Globus pallidus (tissue), 1 donor: ENCODE measurements at places on chromosomes 2 and 18.

DNA sequence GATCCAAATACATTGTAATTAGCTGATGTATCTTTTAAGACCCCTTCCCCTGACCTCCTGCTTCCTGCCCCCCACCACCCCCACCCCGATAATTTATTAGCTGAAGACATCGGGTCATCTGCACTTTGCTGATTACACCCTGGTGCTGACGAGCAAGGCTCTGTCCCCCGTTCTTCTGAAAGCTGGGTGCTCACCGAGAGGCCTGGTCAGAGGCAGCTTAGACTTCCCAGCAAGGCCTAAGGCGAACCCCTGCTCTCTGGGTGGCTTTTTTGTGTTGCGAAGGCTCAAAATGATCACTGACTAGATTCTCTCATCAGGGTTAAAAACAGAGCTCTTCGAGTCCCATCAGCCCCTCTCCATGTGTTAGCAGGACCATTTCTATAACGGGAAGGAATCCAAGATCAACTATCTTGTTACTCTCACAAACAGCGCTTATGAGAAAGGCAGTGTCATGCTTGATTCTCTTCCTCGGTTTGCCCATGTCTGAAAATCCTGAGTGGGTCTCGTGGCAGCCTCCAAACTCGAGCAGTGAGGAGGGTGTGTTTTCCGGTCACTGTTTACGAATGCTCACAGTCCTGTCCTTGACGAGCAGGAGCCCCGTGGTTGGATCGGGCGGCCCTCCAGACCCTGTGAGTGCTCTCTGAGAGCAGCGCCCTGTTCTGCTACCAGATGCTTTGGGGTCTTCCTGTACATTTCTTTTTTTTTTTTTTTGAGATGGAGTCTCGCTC lies 201.6 kb downstream of the HDAC4 start:
- DNase-seq = no peak

DNA sequence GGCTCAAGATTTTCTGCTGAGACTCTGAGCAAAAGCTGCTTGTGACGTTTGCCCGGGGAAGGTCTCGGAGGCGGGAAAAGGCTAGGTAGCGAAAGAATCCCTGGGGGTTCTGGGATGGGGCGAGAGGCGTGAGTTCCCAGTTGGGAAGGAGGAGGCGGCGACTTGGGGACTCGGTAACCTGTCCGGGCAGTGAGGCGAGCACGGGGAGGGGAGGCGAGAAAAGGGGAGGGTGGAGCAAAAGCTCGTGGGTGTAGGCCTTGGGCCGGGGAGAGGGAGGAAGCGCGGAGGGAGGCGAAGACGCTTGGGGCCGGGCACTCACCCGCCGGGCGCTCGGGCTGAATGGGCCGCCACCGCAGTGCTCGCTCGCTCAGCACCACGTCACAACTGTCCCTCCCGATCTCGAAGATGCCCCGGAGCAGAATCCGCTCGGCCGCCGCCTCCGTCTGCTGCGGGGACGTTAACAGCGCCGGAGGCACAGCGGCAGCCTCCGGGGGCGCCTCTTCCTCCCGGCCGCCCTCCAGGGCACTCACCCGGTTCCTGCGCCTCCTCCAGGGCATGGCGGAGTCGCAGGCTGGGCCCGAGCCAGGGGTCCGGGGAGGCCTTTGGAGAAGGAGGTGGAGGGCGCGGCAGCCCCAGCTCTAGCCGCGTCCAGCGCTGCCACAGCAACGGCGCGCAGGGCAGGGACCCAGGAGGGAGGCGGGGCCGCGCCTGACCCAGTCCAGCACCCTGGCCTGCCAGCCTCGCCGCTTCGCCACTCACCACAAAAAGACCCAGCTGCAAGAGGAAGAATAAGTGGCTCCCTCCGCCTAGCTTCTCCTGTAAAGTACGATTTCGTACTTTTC lies at the start of gene CERKL:
Gene CERKL (minus strand): TSS at position 656 of the 842 bp plus-strand sequence. CDS start 99 bp downstream, at position 557.
- DNase-seq = peak; percentile 10

- DNase-seq = no peak
Measured at GRCh38 chr2:11127761-11128160, 27.5 kb upstream of the SLC66A3 start.

DNA sequence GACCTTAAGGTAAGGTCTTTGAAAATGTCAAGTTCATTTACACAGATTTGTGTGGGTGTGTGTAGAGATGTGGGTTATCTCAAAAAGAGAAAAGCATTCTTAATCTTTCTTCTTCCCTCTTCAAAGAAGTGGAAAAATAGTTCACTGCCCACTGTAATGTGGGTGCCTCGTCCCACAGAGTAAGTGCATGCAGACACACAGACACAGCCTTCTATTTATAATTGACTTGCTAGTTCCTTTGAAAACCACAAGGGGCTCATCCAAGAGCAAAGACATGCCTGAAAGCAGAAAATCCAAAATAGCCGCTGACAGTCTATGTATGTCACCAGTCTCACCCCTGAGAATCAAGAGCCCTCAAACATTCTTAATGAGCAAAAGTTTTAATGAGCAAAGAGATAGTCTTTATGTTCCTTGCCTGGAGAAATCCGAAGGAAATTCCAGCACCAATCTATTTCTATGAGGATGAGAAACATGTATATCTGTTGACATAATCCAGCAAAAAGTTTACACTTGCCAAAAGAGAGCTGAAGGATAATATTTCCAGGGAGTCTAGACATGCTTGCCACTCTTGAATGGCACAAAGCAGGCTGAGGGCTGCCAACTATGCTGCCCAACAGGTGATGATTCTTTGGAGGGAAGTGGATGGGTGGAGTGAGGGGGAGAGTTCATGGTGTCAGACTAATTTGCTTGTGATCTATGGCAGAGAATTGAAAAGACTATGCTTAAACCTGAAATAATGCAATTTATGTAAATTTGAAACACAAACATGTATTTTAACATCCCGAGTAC lies 93.9 kb downstream of the ACVR1 start:
- no peak for DNase-seq

- DNase-seq = no peak
Measured at GRCh38 chr2:206728277-206729199, 10.3 kb upstream of the DYTN start.

- no peak for DNase-seq
Measured at GRCh38 chr2:30272761-30273573, 41.6 kb downstream of the LBH start.

GRCh38 chr2:147197754-147198483 lies 646.9 kb upstream of the ACVR2A start:
- DNase-seq = no peak

- DNase-seq = no peak
Measured at GRCh38 chr2:168254158-168254935, 7.0 kb upstream of the STK39 start.

DNA sequence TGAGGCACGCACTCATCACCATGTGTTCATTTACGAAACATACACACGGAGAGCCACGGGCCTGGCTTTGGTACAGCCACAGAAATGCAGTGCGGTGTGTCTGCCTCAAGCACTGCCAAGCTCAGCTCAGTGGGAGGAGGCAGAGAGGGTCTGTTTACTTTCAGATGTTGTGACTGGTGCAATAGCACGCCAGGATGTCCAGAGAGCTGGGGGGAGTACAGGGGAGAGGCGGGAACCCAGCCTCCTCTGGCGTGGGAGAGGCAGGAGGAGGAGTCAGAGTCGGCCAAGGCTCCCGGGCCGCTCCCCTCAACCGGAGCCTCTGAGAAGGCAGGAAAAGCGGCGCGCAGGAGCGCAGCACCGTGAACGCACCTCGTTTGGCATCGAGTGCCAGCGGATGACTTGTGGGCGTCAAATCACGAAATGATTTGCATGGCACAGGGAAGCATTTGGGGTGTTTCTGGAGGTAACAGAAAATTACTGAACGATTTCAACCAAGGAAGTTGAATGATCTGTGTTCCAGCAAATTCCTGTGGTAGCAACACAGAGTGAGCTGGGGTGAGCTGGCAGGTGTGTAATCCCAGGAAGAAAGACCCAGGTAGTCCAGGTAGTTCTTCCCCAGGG lies 143.0 kb downstream of the ZNF516 start:
- no peak for DNase-seq

DNA sequence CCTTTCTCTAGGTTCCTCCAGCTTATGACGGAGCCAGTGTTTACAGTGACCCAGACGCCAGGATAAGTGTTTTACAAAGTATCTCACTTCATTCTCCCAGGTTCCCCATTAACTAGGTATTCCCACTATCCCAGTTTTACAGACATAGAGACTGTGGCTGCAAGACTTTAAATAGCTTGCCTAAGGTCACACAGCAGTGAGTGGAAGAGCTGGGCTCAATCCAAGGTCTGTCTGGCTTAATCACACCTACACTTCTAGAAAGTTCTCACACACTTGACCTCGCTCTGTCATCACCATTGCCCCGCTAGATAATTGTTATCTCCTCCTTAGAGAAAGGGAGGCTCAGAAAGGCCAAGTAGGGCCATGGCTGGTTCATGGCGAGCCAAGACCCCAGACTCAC lies 110.2 kb downstream of the ANTXR1 start:
- DNase-seq = no peak

GRCh38 chr2:28895189-28895893 lies 874 bp downstream of the WDR43 start:
- DNase-seq = peak; percentile 18

GRCh38 chr18:57547260-57547659 lies 39.2 kb downstream of the FECH start:
- DNase-seq = no peak

GRCh38 chr18:58060254-58060653 lies 16.2 kb downstream of the NEDD4L start:
- DNase-seq = no peak

DNA sequence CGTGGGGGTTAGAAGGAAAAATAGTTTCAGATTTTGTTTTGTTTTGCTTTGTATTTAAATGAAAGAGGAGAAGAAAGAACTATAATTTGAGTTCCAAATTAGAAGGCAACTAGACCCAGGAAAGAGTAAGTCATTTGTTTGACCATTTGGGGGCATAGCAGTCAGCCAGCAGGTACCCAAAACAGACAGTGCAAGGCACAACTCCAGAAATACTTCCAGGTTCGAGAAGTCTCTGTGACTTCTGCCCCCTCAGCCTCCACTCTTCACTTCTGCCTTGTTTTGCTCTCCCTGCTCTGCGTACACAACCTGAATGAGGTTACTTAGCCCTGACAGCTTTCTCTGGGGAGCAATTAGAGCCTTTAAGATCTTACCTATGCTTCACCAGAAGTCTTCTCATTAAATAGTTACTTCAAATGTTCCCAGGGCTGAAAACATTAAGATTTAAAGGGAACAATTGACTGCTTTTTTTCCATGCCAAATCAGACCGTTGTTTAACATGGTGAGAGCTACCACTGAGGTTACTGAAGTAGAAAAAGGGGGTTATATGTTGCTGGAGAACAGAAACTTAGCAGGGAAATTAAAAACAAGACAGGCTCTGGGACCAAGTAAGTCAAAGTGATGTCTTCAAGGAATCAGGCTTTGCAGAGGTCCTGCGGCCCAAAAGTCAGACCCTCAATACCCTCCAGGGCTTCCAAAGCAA lies 216.9 kb downstream of the BCL11A start:
- DNase-seq = no peak

GRCh38 chr2:209519906-209520305 lies 96.1 kb downstream of the MAP2 start:
- DNase-seq = no peak
